Endothelial cell of coronary artery (primary cell): ENCODE measurements at places on chromosomes 7 and 10. TPM values are rescaled to one million over a fixed set of nuclear protein-coding genes. Genes with fewer than 3 reads are reported as not detected.

The ACTR1A gene
- total RNA-seq, result 148 and 157 TPM in 2 replicates

The RAB19 gene
- 0.27 TPM in 1 of 2 replicates, not detected in the other for total RNA-seq

The WDFY4 gene
- 1.1 and 6.3 TPM in 2 replicates for total RNA-seq

The ANKRD2 gene
- total RNA-seq, result 0.36 and 0.56 TPM in 2 replicates

The DYDC2 gene
- not detected in 2 replicates for total RNA-seq

The BTBD16 gene
- 0.09 TPM in 1 of 2 replicates, not detected in the other for total RNA-seq
